ENCODE measurements at places on chromosomes 4 and X.
A peak's percentile ranks its signal among the peaks of the same experiment; 100 is the strongest.

DNA sequence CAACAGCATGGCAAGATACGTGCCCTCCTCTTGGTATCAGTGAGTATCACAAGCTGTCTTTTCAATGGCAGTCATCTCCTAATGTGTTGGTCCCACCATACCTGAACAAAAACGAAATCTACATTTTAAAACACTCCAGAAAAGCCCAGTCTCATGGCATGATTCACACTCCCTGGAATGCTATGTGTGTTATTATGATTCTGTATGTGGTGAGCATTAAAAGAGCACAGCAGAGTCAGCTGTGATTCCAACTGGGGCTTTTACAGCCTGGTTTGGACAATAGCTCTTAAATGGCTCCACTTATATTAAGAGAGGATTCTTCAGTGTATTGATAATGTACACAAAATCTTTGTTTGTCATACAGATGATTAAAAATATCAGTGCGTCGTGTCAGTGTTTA lies 274.1 kb upstream of the GK2 start:
- DNase-seq: peak; percentile 23

GRCh38 chr4:163744861-163745260 lies 250.4 kb downstream of the TMA16 start:
- no peak for DNase-seq

GRCh38 chrX:16114611-16115010 lies 8.8 kb upstream of the GRPR start:
- peak; percentile 75 for DNase-seq

DNA sequence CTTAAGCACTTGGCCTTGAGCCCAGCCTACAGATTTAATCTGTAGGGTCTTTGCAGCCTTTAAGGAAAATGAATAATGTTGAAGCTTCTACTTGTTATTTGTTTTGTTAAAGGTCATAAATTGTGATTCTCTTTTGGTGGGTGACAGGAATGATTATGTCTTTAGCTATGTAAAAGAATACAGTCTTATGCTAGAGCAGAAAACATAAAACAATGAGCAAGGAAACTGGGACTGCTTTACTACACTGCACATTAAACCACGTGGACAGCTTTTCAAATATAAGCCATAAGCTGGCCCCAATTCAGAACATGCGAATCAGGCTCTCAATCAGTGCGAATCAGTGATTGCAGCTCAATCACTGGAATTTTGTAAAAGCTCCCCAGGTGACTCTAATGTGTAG lies 40.9 kb upstream of the TBC1D19 start:
- peak; percentile 43 for DNase-seq

DNA sequence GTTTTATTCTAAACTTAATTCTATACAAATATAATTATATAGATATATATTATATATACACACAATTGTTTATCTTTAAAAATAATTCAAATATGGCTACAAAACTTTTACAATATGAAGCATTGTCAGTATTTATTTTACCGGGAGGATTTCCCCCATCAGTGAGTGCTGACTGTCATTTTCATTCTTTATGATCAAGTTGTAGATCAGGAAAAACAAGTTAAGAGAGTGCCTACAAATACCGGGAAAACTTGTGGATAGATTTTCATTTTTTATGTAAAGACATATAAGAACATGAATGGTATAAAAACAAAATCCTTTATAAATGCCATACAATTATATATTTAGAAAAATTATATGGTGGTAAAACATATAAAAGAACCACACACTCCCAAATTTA lies 37.8 kb downstream of the CLCN3 start:
- no peak for DNase-seq

- DNase-seq: peak; percentile 87
Observed at GRCh38 chrX:39201305-39201990, 400.2 kb downstream of the MID1IP1 start.
